NCI-H2227 treated with DMSO at 0.1 percent for 48 hours (cell line): ENCODE measurements at places on chromosomes 11 and 22.

DNA sequence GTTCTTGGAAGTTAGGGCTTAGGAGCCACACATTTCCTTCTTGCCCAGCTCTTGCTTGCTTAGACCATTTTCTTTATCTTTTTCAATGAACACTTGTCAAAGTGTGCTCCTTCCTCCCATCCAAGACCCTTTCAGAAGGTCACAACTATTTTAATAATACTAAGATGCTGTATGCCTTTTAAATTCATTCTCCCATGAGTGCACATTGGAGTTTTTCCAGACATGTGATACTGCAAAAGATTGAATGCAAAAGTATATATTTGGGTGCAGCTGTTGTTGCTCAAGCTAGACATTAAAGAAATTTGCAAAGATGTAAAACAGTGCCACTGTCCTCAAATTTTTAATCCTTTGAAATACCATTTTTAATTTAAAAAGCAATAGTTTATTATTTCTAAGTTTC is 69.3 kb upstream of the TNRC6B start:
- no peak for DNase-seq

GRCh38 chr11:73077454-73077853 is 64.7 kb downstream of the FCHSD2 start:
- DNase-seq, result no peak

- DNase-seq, result no peak
These were observed 79.8 kb upstream of the SC5D start for GRCh38 chr11:121212536-121213361.

- DNase-seq, result no peak
These were observed 185.3 kb upstream of the ISX start for GRCh38 chr22:34880662-34881061.

DNA sequence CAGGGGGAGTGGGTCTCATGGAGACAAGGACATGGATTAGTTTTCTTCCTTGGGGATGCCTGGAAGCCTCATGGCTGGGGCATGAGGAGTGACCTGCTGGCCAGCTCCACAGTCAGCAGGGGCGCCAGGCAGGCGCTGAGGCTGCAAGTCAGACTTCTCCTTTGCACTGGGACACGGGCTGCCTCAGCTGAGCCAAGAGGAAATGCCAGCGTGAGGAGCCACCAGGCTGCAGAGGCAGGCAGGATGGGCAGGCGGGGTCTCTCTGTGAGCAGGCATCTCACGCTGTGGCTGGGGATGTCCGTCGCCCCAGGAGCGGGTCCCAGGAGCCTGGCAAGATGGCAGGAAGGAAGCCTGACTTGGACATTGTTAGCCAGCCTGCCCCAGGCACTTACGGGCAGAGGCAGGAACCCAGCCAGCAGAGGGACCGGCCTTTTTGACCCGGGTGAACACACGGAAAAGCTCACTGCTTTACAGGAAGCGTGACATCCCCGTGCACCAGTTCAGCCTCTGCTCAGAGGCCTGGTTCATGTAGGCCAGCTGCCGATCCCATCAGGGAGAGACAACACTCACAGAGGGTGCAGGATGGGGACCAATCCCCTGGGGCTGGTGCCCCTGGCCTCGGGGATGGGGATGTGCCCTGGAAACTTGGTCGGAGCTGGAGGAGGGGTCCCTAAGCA is 10.2 kb downstream of the GNB1L start:
- DNase-seq, result no peak

DNA sequence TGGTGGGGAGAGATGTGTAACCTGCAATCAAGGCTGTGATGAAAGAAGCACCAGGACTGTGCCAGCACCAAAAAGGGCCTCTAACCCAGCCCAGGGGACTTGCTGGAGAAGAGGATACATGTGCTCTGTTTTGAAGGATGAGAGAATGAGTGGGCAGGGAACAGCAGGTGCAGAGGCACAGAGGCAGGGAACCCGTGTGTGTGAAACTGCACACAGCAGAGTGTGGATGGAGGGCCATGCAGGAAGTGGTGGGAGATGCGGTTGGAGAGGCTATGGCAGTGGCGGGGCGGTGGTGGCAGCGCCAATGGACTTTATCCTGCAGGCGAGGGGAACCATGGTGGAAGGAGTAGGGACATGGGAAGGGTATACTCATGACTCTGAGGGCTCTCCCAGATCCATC is 25.2 kb upstream of the LRRC32 start:
- DNase-seq, result no peak

- DNase-seq, result no peak
These were observed 83.0 kb downstream of the AASDHPPT start for GRCh38 chr11:106160494-106160893.

DNA sequence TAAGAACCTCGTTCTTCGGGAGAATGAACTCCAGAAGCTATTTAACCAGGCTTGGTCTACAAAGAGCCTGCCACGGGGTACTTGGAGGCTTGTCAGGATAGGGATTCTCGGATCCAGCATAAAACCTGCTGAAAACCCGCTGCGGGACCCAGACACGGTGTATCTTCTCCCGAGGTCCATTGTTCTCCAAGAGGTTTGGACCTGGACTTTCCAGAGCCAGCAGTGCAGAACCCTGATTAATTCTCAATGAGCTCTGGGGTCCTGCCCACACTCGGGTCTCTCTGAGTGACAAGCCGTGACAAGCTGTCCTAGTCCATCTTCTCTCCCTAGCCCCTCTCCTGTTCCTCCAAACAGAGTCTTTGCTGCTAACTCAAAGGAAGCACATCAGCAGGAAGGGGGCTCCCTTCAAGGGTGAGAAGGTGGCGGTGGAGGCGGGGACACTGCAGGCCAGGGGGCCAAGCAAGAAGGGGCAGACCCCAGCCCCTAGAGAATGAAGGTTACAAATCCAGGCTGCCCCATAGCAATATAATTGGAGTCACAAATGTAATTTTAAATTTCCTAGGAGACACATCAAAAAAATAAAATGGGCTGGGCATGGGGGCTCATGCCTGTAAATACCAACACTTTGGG is 12.2 kb downstream of the SHANK2 start:
- no peak for DNase-seq

DNA sequence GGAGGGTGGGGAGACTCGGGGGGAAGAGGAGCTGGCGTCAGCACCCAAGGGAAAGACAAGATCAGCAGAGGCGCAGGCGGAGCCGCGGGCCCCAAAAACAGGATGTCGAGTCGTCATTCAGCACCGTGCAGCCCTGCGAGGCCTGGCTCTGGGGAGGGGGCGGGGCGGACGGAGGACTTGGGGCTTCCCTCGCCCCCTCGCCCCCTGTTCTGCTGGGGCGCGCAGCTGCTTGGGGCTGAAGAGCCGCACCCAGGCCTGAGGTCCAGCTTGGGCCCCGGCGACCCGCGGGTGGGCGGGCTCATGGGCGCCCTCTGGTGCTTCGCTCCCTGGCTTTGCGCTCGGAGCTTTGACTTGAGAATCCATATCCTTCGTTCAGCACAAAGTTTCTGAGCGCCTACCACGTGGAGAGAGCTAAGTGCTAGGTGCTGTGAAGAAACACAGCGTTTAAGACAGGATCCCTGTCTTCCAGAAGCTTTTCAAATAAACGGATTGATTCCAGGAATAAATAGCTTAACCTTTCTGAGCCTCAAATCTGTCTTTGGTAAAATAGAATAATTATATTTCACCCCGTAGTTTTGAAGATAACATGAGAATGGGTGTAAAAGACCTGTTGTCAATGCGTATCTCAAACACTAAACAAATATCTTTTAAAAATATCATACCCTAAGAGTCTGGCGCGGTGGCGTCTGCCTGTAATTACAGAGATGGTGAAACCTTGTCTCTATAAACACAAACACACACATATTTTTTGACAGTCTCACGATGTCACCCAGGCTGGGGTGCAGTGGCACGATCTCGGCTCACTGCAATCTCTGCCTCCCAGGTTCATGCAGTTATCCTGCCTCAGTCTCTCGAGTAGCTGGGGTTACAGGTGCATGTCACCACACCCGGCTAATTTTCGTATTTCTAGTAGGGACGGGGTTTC is 929 bp upstream of the RHOG start:
- DNase-seq, result peak; percentile 88

GRCh38 chr22:29621761-29622526 is 18.5 kb downstream of the NF2 start:
- DNase-seq, result no peak

- DNase-seq, result no peak
These were observed 157.8 kb downstream of the CACNA1I start for GRCh38 chr22:39728236-39728860.

- no peak for DNase-seq
These were observed 93.5 kb downstream of the DBX1 start for GRCh38 chr11:20066783-20067156.

DNA sequence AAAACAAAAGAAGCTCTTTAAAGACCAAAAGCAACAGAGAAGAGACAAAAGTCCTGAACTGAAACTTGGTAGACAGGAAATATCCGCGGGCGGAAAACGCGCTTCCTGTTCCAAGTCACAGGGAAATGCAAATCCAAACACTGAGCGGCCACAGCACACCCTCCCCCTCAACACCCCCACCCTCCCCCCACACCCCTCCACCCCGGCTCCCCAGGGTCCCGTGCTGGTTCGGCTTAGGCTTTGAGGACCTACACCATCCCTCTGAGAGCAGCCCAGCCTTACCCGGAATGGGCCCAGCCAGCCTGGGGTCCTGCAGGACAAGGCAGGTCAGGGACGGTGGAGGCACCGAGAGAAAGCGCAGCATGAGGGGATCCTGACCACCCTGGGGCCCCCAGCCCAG is 160.4 kb downstream of the BRD1 start:
- no peak for DNase-seq

DNA sequence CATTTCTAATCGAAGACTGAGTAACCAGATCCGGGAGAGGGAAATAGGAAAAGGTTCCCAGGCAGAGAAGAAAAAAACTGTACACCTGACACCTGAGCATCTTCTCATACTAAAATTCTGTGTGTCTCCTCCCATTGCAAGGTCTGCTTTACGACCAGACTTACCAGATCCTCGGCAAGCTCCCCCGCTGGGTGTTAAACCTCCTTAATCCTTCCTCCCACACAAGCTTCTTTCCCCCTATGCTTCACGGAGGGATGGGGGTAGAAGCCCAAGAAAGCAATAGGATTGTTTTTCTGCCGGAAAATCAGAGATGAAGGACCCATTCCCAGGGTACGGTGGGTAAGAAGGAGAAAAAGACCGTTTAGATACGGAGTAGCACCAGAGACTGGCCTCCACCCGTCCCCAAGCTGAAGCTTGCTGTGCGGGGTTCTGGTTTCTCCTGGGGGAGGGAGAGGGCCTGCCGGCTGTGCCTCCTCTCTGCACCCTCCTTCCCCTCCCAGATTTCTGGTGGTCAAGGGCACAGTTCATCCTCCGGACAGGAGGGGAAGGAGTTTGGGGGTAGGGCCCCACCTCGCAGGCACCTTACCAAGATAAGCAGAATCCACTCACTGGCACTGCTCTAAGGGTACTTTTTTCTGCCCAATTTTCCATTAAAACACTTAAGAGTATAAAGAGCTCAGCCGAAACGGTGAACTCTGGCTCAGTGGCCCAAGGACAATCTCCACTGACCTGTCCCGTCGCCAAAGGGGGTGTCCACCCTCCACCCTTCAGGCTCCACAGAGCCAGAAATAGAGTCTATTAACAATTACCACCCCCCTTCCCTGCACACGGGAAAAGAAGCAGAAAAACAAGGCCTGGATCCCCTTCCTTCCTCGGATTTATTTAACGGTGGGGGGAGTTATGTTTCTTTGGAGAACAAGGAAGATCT is 1.2 kb downstream of the TOB2 start:
- DNase-seq, result no peak

DNA sequence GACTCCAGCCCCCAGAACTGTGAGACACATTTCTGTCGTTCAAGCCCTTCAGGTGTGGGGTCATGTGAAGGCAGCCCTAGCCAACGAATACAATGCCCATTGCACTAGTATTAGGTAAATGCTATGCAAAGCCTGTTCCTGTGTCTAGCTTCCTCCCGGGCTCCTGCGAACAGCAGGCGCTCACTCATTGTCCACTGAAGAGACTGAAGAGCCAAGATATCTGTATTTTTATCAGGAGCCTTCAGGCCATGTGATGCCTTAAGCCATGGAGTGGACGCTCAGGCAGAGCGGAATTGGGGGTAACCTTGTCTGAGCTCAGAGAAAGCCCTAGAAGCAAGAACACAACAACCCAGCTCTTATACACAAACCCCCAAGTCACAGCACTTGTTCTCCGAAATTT is 4.2 kb upstream of the TMPRSS6 start:
- DNase-seq, result no peak

DNA sequence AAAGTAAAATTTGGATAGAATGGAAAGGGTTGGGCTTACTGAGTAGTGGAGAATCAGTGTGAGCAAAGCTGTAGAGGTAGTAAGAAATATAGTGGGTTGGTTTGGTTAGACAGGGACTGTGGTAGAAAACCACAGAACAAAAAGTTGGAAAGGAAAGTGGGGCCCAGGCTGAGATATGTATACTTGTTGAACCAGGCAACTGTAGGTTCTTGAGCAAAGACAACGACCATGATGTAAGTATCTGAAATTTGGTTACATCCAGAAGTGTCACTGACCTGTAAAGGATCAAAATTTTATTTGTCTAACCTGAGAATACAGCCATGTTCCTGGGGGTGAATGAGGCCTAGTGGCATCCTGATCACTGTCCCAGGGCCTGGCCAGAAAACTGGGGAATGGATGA is 114.1 kb downstream of the STIM1 start:
- no peak for DNase-seq

DNA sequence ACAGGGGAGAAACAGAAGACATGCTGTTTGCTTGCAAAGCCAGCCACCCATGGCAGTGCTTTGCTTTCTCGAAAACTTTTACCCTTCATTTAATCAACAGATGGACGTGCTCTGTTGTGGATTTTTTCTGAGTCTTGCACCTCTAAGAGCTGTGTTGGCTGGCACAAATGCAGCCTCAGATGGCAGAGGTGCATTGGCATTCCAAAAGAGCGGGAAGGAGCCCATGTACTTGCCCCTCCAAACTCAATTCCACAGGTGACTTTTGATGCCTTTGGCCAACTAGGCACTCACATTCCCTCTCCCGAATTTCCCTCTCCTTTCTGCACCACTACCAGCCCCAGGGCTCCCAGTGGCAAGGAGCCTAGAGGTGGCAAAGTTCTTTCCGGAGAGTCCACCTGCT is 1.2 kb downstream of the KIRREL3 start:
- no peak for DNase-seq

DNA sequence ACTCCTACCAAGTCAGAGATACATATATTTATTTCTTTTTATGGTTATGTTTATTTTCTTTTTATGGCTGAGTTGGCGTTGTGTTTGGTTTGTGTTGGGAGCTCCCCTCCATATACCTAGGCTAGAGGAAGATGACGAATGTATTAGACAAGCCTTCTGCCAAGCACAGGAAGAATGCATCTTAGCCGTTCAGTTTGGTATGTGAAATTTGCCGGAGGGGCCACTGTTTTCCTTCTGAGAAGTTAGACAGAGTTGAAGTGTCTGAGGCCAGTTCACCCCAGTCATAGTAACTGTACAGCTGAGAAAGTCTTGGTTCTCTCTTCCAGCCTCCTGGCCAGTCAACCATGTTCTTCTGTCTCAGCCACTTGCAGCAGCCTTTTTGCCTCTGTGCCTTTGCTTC is 29.8 kb downstream of the TEAD1 start:
- DNase-seq, result no peak
